Caco-2 (cell line): ENCODE measurements at places on chromosomes 16 and 17.
A peak's percentile ranks its signal among the peaks of the same experiment; 100 is the strongest.

GRCh38 chr16:23107117-23107516 lies 42.1 kb downstream of the USP31 start:
- no peak overlapping the region for H3K4me3 ChIP-seq
- H3K36me3 ChIP-seq = no peaks in the 10 kb centered on the region
- peaks cover 19% of the 10 kb centered on the region for H3K4me1 ChIP-seq
- peak overlapping the region; percentile 11 for H3K27ac ChIP-seq

DNA sequence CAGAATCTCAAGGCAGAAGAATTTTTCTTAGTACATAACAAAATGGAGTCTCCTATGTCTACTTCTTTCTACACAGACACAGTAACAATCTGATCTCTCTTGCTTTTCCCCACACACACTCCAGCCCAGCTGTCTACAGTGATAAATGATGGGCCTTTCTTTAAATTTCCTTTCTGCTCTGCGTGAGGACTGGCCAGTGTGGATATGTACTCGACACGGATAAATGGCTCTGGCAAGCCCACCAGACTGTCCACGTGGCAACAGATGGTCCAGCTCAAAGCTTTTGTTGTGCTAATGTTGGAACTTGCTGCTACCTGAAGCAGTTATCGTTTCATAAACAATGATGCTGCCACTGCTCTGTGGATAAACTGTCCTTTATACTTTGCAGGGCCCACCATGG lies 410.7 kb downstream of the TMEM114 start:
- no peaks in the 10 kb centered on the region for H3K36me3 ChIP-seq
- peaks cover 4% of the 10 kb centered on the region for H3K4me1 ChIP-seq
- no peak overlapping the region for H3K27ac ChIP-seq
- H3K27me3 ChIP-seq = no peaks in the 10 kb centered on the region
- no peak for DNase-seq

DNA sequence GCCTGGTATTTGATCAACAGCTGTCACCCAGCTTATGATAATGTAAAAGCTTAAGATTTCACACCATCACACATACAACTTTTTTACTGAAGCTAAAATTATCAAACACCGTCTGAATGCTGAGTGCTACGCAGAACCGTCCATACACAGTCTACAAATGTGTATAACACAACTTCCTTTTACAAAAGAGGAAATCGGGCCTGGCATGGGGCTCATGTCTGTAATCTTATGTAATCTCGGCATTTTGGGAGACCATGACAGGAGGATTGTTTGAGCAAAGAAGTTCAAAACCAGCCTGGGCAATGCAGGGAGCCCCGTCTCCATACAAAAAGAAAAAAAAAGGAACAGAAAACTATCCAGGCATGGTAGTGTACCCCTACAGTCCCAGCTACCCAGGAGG lies 19.6 kb upstream of the QRICH2 start:
- H3K36me3 ChIP-seq = peaks cover 3% of the 10 kb centered on the region; the same call in 1 of the 2 replicates
- H3K4me1 ChIP-seq = peaks cover 17% of the 10 kb centered on the region
- DNase-seq = no peak
- no peak overlapping the region for H3K27ac ChIP-seq
- no peaks in the 10 kb centered on the region for H3K27me3 ChIP-seq

DNA sequence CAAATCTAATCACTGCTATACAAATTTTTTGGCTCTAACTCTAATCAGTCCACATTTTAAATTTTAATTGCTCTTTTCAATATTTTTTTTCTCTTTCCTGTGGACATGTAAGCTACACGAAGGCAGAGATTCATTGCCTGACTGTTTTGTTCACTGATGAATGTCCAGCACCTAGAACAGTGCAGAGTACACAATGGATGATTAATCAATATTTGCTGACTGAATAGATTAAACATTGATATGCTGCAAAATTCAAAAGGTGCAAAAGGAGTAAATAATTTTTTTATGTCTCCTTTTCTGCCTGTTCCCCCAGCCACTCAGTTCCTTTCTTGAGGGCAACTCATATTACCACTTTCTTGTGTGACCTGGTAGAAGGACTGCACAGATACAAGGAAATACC lies 32.8 kb downstream of the SCNN1B start:
- H3K36me3 ChIP-seq = no peaks in the 10 kb centered on the region
- no peak overlapping the region for H3K27ac ChIP-seq
- no peak for DNase-seq
- H3K27me3 ChIP-seq = no peaks in the 10 kb centered on the region; the same call in 1 of the 2 replicates
- H3K4me3 ChIP-seq = no peak overlapping the region
- no peaks in the 10 kb centered on the region for H3K4me1 ChIP-seq

GRCh38 chr17:78368348-78368747 lies 8.5 kb upstream of the SOCS3 start:
- H3K27ac ChIP-seq = no peak overlapping the region
- DNase-seq = no peak
- H3K4me1 ChIP-seq = peaks cover 65% of the 10 kb centered on the region
- no peaks in the 10 kb centered on the region for H3K27me3 ChIP-seq

GRCh38 chr17:50903604-50904517 lies 37.7 kb upstream of the TOB1 start:
- peaks cover 39% of the 10 kb centered on the region for H3K4me1 ChIP-seq
- H3K4me3 ChIP-seq = no peak overlapping the region
- no peak for DNase-seq

- H3K27ac ChIP-seq = no peak overlapping the region
- no peaks in the 10 kb centered on the region for H3K4me1 ChIP-seq
- no peak for DNase-seq
- no peaks in the 10 kb centered on the region for H3K36me3 ChIP-seq
- no peaks in the 10 kb centered on the region for H3K27me3 ChIP-seq
- H3K4me3 ChIP-seq = no peak overlapping the region
These were observed 36.8 kb downstream of the SOCS1 start for GRCh38 chr16:11219178-11219577.

DNA sequence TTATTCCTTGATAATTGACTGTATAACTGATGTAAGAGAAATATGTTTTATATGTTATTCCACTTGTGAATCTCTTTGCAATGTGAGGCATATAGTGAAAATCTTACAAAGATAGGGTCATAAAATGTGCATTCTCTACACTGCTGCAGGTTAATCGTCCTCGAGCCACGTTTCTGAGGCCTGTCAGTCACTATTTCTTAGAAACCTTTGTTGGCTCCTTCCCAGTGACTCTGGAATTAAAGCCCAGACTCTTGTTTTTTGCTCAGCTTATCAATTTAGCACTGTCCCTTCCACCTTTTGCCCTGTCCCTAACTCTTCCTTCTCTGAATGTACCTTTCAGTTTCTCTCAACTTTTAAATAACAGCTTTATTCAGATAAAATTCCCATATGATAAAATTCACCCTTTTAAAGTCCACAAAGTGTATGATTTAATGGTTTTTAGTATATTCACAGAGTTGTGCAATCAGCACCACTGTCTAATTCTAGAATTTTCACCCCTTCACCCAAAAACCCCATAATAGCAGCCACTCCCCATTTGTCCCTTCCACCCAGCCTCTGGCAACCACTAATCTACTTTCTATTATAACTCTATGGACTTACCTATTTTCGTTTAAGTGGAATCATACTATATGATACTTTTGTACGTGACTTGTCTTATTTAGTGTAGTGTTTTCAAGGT lies 8.6 kb downstream of the TNRC6A start:
- H3K4me3 ChIP-seq = no peak overlapping the region
- DNase-seq = no peak
- H3K27ac ChIP-seq = no peak overlapping the region
- H3K27me3 ChIP-seq = no peaks in the 10 kb centered on the region

DNA sequence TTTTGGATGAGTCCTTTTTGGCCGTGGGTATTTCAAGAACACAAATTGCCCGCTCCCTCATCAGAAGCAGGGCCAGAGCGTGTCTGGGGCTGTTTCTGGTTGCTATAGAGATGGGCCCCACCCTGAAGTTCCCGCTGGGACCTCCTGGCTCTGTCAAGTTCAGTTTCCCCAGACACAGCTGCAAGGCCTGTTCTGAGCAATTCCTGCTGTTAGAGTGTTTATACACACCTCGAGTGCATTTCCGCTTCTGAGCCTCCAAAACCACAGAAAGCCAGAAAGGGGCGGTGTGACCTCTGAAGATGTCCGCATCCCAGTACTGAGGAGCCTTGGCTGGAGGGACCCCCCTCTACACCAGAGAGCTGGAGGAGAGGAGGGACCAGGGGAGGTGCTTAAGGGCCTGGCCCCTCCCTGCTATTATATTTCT lies 9.3 kb upstream of the WBP2 start:
- no peak overlapping the region for H3K4me3 ChIP-seq
- no peaks in the 10 kb centered on the region for H3K36me3 ChIP-seq
- no peaks in the 10 kb centered on the region for H3K4me1 ChIP-seq
- H3K27me3 ChIP-seq = no peaks in the 10 kb centered on the region
- no peak overlapping the region for H3K27ac ChIP-seq

DNA sequence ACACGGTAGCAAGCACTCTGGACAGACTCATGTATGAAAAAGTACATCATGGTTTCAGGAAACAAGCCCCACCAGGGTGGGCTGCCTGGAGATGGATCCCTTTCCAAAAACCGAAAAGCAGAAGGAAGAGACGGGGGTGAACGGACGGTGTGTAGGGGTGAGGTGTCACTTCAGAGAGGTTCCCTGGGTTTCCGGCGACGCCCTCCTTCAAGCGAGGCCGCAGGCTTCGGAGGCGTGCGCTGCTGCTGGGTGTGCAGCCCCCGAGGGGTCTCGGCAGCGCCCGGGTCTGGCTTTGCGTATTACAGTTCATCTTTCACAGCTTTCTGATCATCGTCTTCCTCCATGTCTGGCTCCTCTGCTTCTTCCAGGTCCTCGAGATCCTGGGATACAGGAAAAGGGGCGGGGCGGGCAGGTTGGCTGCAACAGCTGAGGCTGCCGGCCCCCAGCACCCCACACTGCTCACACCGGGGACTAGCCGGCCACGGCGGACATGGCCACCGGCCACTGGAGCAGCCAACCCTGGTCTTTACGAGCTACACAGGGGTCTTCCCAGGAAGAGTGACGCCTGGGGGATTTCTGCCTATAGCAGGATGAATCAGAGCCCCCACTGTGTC lies 9.0 kb upstream of the PPP1R27 start:
- no peak overlapping the region for H3K4me3 ChIP-seq
- no peaks in the 10 kb centered on the region; the same call in 1 of the 2 replicates for H3K36me3 ChIP-seq
- DNase-seq = no peak
- peak overlapping the region; percentile 3 for H3K27ac ChIP-seq
- no peaks in the 10 kb centered on the region for H3K27me3 ChIP-seq

- no peak for DNase-seq
- no peaks in the 10 kb centered on the region for H3K36me3 ChIP-seq
- no peaks in the 10 kb centered on the region; the same call in none of the 2 replicates for H3K27me3 ChIP-seq
- peak overlapping the region; percentile 42 for H3K4me3 ChIP-seq
These were observed 688 bp downstream of the ADAP2 start for GRCh38 chr17:30922235-30923030.

DNA sequence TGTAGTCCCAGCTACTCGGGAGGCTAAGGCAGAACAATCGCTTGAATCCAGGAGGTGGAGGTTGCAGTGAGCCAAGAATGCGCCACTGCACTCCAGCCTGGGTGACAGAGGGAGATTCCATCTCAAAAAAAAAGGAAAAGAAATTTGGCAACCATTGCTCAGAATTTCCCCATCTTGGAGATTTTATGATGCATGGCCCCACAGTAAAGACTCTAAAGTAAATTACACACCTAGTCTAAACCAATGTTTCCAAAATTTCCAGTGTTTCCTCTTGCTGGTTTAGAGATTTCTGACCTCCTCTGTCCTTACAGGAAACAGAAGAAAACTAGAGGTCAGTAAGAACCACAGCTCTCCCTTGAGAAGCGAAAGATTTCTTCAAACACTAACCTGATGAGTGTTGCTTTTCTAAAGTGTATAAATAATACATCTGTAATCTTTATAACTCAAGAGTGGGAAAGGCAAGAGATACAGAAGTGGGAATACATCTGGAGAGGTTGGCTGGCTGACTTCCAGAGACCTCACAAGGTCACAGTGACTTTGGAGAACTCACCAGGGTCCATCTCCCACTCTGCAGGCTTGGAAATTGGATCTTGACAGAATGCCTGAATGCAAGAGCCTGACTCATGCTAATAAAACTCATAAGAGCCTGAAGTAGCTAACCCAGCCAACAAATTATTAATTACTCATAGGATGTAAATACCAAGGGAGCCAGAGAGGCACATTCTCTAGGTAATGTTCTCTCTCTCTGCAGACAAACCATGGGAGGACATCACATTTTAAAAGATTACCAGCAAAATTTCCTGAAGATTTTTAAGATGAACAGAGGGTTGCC lies 8.8 kb downstream of the ADAT1 start:
- H3K4me3 ChIP-seq = no peak overlapping the region
- no peaks in the 10 kb centered on the region for H3K4me1 ChIP-seq

GRCh38 chr17:61394630-61395408 lies 4.8 kb upstream of the TBX2 start:
- H3K4me1 ChIP-seq = peaks cover 32% of the 10 kb centered on the region
- no peaks in the 10 kb centered on the region for H3K27me3 ChIP-seq
- no peaks in the 10 kb centered on the region for H3K36me3 ChIP-seq
- H3K27ac ChIP-seq = peak overlapping the region; percentile 55

DNA sequence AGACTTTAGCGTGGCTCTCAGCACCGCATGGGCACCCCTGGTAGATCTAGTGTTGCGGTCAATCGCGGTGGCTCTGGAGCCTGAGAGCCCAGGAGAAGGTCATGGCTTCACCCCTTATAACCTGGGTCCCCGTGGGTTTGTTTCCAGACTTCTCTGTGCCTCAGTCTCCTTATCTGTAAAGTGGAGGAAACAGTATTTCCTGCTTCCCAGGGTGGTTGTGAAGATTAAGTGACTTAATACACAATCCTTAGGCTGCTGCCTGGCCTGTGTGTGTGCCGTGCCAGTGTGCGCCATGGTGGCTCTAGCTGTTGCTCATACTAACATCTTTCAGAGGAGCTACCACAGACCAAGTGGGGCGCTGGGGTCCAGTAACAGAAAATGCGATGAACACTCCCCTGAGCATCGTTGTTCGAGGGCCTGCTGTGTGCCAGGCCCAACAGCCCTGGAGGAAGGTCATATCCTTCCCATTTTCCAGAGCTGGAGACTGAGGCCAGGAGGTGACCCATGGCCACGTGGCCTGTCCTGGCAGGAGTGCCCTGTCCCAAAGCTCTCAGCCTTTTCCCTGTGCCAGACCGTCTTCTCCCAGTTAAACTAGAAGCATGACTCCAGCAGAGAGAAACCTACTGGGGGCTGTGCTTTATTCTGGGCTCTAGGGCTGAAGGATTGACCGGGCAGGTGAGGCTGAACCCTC lies 70.1 kb downstream of the CMIP start:
- no peak overlapping the region for H3K4me3 ChIP-seq
- H3K27me3 ChIP-seq = no peaks in the 10 kb centered on the region
- H3K27ac ChIP-seq = peak overlapping the region; percentile 86
- no peak for DNase-seq
- peaks cover 38% of the 10 kb centered on the region for H3K4me1 ChIP-seq

DNA sequence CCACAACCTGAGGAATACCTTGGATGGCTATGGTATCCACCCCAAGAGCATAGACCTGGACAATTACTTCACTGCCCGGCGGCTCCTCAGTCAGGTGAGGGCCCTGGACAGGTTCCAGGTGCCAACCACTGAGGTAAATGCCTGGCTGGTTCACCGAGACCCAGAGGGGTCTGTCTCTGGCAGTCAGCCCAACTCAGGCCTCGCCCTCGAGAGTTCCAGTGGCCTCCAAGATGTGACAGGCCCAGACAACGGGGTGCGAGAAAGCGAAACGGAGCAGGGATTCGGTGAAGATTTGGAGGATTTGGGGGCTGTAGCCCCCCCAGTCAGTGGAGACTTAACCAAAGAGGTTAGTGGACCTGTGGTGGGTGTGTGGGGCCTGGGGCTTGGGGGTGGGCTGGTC lies 3.1 kb downstream of the NFE2L1 start:
- H3K4me1 ChIP-seq = peaks cover 40% of the 10 kb centered on the region
- DNase-seq = no peak
- peak overlapping the region; percentile 20 for H3K27ac ChIP-seq
- no peak overlapping the region for H3K4me3 ChIP-seq
- H3K27me3 ChIP-seq = no peaks in the 10 kb centered on the region
- peaks cover 25% of the 10 kb centered on the region for H3K36me3 ChIP-seq
